ENCODE measurements at places on chromosomes 3 and 15.

DNA sequence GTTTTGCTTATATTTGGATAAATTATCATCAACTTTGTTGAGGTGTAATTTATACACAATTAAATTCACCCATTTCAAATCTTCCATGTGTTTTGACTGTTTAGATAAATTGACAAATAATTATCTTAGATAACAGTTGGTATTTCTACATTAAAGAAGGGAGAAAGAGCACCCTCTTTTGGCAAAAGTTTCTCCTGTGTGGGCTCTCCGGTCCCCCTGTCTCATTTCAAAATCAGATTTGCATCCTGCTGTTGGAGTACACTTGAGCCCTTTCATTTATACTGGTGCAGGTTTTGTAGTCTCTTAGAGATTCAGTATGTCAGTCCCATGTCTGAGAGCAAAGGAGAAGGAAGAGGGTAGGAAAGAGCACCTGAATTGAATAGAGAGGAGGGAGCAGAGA, 49.4 kb downstream of the NKIRAS1 start:
- DNase-seq: no peak
- no peak overlapping the region for H3K4me3 ChIP-seq

DNA sequence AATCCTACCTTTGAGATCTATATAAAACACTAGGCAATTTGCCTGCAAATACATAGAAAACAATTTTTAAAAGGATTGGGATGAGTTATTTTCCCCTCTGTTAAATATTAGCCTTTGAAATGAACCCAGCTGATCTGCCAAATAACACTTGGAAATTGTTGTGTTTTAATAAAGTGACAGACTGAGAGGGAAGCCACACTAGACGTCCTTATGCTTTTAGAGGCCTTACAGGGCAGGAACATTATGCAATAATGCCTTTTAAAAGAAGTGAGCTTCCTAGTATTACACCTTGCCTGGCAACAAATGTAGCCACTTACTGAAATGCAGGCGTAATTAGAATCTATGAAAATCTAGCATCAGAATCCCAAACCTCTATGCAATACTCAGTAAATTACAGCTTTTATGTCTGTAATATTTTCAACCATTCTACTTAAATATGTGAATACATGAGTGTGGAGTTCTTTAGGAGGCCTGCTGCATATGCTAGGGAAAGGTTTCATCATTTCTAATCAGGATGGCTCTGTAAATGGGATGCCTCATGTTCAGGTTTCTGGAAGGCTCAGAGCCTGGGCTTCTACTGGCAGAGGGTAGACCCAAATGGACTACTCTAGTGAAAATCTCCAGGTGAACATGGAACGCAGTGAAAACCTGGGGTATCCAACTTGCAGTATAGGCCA, 20.3 kb downstream of the AGTR1 start:
- no peaks in the 10 kb centered on the region for H3K36me3 ChIP-seq
- no peaks in the 10 kb centered on the region for H3K27me3 ChIP-seq
- no peak overlapping the region for H3K4me3 ChIP-seq
- H3K27ac ChIP-seq: no peak overlapping the region
- no peak for DNase-seq
- H3K4me1 ChIP-seq: no peaks in the 10 kb centered on the region

DNA sequence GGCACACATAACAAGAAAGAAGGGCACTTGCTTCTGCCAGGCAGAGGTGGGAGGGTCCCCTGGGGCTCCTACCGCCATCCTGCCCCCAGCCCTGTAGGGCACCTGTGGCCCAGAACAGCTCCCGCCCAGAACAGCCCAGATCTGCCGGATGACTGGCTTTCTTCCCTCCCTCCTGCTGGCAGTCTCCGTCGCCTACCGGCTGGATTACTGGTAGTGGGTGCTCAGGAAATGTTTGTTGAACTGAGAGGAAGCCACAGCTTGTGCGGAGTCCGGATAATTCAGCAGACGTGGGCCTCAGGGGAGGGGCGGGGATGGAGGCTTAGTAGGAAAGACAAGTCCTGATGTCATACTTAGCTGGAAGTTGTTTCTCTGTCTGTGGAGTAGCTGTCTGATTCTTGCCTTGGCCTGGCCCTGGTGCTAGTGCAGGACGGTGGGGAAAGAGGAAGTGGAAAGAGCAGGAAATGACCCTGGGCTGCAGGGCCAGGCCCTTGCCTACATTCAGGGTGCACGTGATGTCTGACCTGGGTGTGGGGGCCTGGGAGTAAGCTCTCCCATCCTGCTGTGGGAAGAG, 6.7 kb downstream of the CCDC9B start:
- H3K27me3 ChIP-seq: no peaks in the 10 kb centered on the region
- peak; percentile 100 for DNase-seq
- no peaks in the 10 kb centered on the region for H3K36me3 ChIP-seq
- H3K27ac ChIP-seq: peak overlapping the region; percentile 82

DNA sequence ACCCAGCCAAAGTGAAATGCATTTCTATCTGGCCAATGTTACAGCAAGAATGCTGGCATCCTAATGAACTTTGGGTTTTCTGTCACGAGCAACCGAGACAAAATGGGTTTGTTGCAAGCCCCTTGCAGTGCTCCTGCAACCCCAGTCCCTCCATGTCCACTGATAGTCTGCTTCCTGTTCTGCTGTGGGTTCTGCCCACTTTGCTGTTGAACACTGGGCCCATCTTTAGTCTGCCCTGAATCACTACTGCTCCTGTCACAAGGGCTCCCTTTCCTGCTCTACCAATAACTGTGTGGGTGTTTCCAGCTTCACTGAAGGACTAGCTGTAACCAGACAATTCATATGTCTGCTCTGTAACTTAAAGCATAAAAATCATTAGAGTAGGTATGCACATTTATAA, 12.7 kb upstream of the OXSR1 start:
- no peaks in the 10 kb centered on the region for H3K27me3 ChIP-seq
- H3K36me3 ChIP-seq: no peaks in the 10 kb centered on the region
- H3K4me3 ChIP-seq: no peak overlapping the region
- H3K4me1 ChIP-seq: peaks cover 46% of the 10 kb centered on the region

DNA sequence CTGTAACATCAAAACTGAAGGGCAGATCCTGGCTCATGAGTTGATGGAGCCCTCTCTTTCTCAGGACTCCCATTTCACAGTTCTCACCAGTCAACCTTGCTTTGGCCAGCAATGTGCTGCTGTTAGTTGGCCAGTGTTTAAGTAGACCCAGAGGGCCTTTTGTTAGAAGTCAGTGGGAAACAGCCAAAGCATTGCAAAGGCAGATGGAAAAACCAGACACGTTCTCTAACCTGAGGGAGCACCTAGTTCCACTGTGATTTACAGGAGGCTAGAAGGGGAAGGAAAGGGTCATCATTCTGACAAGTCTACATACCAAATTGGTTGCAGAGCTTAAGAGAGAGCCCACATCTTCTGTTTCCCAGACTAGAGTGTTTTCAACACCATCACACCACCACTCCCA, 196.4 kb downstream of the OPA1 start:
- H3K36me3 ChIP-seq: no peaks in the 10 kb centered on the region
- H3K27ac ChIP-seq: no peak overlapping the region
- H3K27me3 ChIP-seq: no peaks in the 10 kb centered on the region
- no peak overlapping the region for H3K4me3 ChIP-seq
- no peak for DNase-seq

DNA sequence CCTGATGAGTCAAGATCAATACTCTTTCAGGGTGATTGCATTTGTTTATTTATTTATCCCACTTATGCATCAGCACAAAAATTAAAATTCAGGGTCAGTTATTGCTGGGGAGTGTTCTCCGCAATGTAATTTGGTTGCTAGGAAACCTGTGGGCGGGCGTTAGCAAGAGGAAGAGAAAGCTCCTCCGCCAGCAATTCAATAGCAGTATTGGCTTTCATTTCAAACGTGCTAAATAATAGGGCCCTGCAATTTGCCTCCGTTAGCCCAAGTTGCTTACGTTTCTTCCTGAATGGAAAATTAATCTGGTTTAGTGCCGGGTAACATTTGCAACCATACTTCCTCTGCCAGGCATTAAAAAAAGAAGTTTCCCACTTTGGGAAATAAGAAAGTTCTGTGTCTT, 35.5 kb upstream of the PLCL2 start:
- peak overlapping the region; percentile 1 for H3K27ac ChIP-seq
- peak; percentile 86 for DNase-seq
- peak overlapping the region; percentile 23 for H3K4me3 ChIP-seq
- H3K36me3 ChIP-seq: no peaks in the 10 kb centered on the region
- H3K27me3 ChIP-seq: no peaks in the 10 kb centered on the region

GRCh38 chr15:59918994-59919951, 84.8 kb upstream of the FOXB1 start:
- H3K36me3 ChIP-seq: no peaks in the 10 kb centered on the region
- H3K4me3 ChIP-seq: no peak overlapping the region
- H3K27ac ChIP-seq: no peak overlapping the region
- peaks cover 3% of the 10 kb centered on the region for H3K4me1 ChIP-seq
- DNase-seq: no peak
- H3K27me3 ChIP-seq: no peaks in the 10 kb centered on the region

- H3K4me3 ChIP-seq: no peak overlapping the region
- H3K27ac ChIP-seq: no peak overlapping the region
- no peaks in the 10 kb centered on the region for H3K27me3 ChIP-seq
- DNase-seq: no peak
- H3K4me1 ChIP-seq: no peaks in the 10 kb centered on the region
Measured at GRCh38 chr3:146037697-146038096, 123.3 kb downstream of the PLOD2 start.

- H3K27me3 ChIP-seq: no peaks in the 10 kb centered on the region
- no peaks in the 10 kb centered on the region for H3K36me3 ChIP-seq
- no peak overlapping the region for H3K4me3 ChIP-seq
- no peaks in the 10 kb centered on the region for H3K4me1 ChIP-seq
- no peak overlapping the region for H3K27ac ChIP-seq
Measured at GRCh38 chr15:89551550-89551949, 23.7 kb upstream of the TICRR start.

GRCh38 chr3:10379161-10379560, 58.2 kb upstream of the SEC13 start:
- no peak overlapping the region for H3K4me3 ChIP-seq
- DNase-seq: no peak
- no peak overlapping the region for H3K27ac ChIP-seq

DNA sequence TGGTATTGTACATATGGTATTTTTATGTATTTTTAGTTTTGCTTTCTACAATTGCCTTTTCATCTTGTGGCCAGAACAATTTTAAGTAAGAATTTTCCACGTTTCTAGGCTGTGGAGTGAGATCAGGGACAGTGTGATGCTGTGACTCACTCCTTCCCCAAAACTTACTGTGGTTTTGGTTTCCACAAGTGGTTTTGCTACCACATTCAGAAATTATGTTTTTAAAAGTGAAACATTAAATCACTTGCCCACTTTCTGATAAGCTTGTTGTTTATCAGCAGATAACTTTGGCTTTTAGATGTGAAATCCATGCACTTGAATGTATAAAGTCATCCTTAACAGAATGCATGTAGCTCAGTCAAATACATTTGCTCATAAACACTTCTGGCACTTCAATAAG, 192.2 kb upstream of the THRB start:
- H3K36me3 ChIP-seq: no peaks in the 10 kb centered on the region
- peaks cover 12% of the 10 kb centered on the region for H3K4me1 ChIP-seq
- H3K4me3 ChIP-seq: peak overlapping the region; percentile 46
- H3K27me3 ChIP-seq: no peaks in the 10 kb centered on the region
- H3K27ac ChIP-seq: no peak overlapping the region
- peak; percentile 74 for DNase-seq

- H3K4me3 ChIP-seq: no peak overlapping the region
- H3K4me1 ChIP-seq: peaks cover 9% of the 10 kb centered on the region
- H3K36me3 ChIP-seq: peaks cover 2% of the 10 kb centered on the region
- H3K27ac ChIP-seq: no peak overlapping the region
- H3K27me3 ChIP-seq: no peaks in the 10 kb centered on the region
Measured at GRCh38 chr3:24182756-24183155, 237.7 kb downstream of the NR1D2 start.

- peak overlapping the region; percentile 44 for H3K4me3 ChIP-seq
- H3K36me3 ChIP-seq: no peaks in the 10 kb centered on the region
- no peaks in the 10 kb centered on the region for H3K27me3 ChIP-seq
- peak; percentile 55 for DNase-seq
- no peak overlapping the region for H3K27ac ChIP-seq
Measured at GRCh38 chr15:101135532-101136166, 116.2 kb downstream of the CHSY1 start.

- H3K4me3 ChIP-seq: no peak overlapping the region
- H3K36me3 ChIP-seq: no peaks in the 10 kb centered on the region
- no peaks in the 10 kb centered on the region for H3K27me3 ChIP-seq
- H3K4me1 ChIP-seq: no peaks in the 10 kb centered on the region
- DNase-seq: no peak
- H3K27ac ChIP-seq: no peak overlapping the region
Measured at GRCh38 chr3:73668391-73668790, 43.6 kb upstream of the PDZRN3 start.

DNA sequence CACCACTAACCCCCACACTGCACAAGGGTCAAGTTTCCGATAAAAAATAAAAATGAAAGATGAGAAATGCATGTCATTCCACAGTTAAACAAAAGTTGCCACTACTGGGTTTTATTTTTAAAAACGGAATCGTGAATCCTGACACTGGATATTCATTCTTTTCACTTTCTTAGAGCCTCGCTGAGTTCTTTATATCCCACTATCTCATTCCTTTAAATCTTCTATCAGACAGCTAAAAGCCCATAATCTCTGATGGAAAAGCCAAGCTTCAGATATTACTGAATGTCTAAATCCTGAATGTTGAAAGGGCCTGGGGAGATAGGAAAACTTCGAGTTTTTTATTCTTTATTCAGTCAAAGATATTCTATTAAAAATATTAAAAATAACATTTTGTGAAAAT, 11.7 kb downstream of the RIOX2 start:
- no peaks in the 10 kb centered on the region for H3K4me1 ChIP-seq
- H3K4me3 ChIP-seq: no peak overlapping the region
- no peaks in the 10 kb centered on the region for H3K27me3 ChIP-seq
